ENCODE measurements at places on chromosomes 4 and X. TPM values are rescaled to one million over a fixed set of nuclear protein-coding genes. Genes with fewer than 3 reads are reported as not detected.

DNA sequence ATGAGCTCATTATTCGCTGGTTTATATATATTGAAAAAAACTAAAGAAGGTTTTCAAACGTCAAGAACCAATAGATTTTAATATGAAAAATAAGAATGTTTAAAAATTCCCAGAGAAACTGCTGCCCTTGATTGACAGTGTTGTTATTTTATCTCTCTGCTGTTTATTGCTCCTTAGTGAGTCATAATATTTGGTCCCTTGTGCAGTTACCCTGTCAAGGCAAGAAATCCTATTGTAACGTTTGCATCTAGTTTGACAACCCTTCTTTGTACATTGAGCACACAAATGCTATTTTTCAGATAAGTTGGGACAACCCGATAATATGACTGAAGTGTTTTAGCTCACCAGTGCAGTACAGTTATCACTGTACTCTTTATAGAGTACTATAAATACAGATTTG is 349.4 kb downstream of the CCSER1 start:
- no peaks in the 10 kb centered on the region for H3K4me1 ChIP-seq
- H3K27me3 ChIP-seq = no peaks in the 10 kb centered on the region
- H3K4me3 ChIP-seq = no peak overlapping the region
- no peaks in the 10 kb centered on the region for H3K36me3 ChIP-seq
- DNase-seq = no peak

GRCh38 chr4:98939438-98939837 is 10.5 kb upstream of the EIF4E start:
- H3K27me3 ChIP-seq = no peaks in the 10 kb centered on the region
- H3K27ac ChIP-seq = no peak overlapping the region
- H3K36me3 ChIP-seq = no peaks in the 10 kb centered on the region
- H3K4me3 ChIP-seq = no peak overlapping the region

DNA sequence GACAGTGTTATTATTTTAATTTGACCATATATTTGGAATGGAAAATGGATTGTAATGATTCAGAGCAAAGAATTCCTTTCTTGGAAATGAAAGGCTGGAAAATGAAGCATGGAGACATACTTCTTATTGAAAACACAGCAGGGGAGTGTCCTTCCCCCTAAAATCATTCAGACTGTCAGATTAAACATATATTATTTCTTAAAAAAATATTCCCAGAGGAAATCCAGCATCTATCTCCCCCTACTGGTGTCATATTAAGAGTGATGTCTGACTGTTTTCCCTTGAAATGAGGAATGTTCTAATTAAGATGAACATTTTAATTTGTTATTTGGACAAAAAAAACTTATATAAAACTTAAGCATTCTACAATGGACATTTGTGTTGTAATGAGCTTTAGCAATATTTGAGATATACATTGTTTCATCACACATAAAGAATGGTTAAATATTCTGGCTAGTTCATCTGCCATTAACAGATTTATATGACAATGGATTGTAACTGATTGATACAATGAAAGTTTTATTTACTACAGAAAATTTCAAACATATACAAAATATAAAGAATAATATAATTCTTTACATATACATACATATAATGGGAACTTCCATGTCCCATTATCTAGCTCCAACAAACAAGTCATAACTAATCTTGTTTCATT is 264.6 kb downstream of the SPRY1 start:
- DNase-seq = no peak
- H3K36me3 ChIP-seq = no peaks in the 10 kb centered on the region

- no peaks in the 10 kb centered on the region for H3K36me3 ChIP-seq
- no peak for DNase-seq
- no peak overlapping the region for H3K4me3 ChIP-seq
- peaks cover 18% of the 10 kb centered on the region for H3K4me1 ChIP-seq
These were observed 110.6 kb upstream of the PPARGC1A start for GRCh38 chr4:24000470-24000831.

DNA sequence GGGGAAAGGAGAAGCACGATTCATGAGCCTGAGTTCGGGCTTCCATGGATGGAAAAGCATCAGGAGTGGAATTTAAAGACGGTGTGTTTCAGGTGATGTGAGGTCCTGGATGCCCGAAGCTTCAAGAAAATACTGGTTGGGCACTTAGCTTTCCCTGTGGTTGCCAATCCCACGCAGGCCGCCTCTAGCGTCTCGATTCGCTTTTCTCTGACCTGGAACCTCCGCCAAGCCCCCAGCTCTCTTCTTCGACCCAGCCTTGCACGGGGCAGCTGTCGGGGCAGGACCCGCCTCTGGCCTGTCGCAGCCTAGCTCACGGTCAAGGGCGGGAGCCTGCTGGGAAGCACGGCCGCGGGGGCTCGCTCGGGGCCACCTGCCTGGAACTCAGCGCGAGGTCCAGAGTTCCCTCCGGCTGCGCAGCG is 308 bp upstream of the TLR2 start:
- H3K27ac ChIP-seq = no peak overlapping the region
- no peaks in the 10 kb centered on the region for H3K4me1 ChIP-seq
- H3K4me3 ChIP-seq = peak overlapping the region; percentile 77
- DNase-seq = no peak
- H3K27me3 ChIP-seq = peaks cover 49% of the 10 kb centered on the region
- H3K36me3 ChIP-seq = no peaks in the 10 kb centered on the region

- H3K4me3 ChIP-seq = no peak overlapping the region
- H3K27me3 ChIP-seq = no peaks in the 10 kb centered on the region
- H3K36me3 ChIP-seq = no peaks in the 10 kb centered on the region
- no peaks in the 10 kb centered on the region for H3K4me1 ChIP-seq
These were observed 73.0 kb upstream of the ADGRG2 start for GRCh38 chrX:19195243-19195610.

GRCh38 chrX:10722851-10723250 is 102.5 kb upstream of the MID1 start:
- H3K4me3 ChIP-seq = no peak overlapping the region
- no peaks in the 10 kb centered on the region for H3K36me3 ChIP-seq
- H3K27ac ChIP-seq = no peak overlapping the region

The LRAT gene
- 20.6 TPM for total RNA-seq
